ENCODE measurements at places on chromosomes 2 and 18.

- DNase-seq = no peak
Observed at GRCh38 chr2:85278361-85278760, 49.4 kb downstream of the TGOLN2 start.

DNA sequence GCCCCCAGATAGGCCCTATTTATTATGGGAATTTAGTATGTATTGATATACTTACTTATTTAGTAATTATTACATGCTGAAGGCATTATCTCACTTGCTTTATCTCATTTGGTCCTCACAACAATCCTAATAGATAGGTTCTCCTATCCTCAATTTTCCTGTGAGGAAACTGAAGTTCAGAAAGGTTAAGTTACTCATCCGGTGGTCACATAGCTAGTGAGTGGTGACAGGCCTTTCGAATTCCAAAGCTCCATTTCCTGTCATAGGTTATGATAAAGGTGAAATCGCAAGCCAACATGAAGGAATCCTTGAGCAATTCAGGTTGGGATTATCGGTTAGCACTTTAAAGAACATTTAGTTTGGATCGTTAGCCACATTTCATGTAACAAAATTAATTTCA lies 33.3 kb downstream of the NAB1 start:
- DNase-seq = no peak

GRCh38 chr2:232504438-232504837 lies 15.8 kb upstream of the PRSS56 start:
- no peak for DNase-seq

- DNase-seq = no peak
Observed at GRCh38 chr2:201021914-201022313, 49.6 kb downstream of the HYCC2 start.

DNA sequence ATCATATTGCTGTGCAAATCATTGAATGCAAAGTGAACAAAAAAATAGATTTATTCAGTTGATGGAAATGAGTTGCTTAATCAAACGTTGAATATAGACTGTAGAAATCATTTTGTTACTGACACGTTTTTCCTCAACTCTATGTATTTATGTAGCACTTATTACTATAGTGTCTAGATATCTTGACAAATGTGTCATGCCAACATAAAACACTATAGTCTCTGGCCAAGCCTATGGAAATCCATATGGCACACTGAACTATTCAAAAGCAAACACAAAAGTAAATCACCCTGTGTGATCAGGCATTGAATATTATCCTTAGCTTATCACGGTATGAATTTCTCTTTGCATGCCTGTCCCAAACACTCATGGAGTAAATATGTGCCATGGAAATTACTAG lies 131.3 kb downstream of the ZNF804A start:
- no peak for DNase-seq

Measured in stimulated activated CD8-positive, alpha-beta memory T cell treated with anti-CD3 and anti-CD28 coated beads, Interleukin-4, amount 100 ng/mL, for 4 hours (primary cell).